ENCODE measurements at places on chromosomes 5 and 9.

GRCh38 chr5:139063664-139064054 is 134.5 kb downstream of the SIL1 start:
- no peak for DNase-seq

GRCh38 chr5:55226934-55227663 is at the start of gene MCIDAS:
TSS of gene MCIDAS (minus strand) at chr5:55227315. CDS start at chr5:55227138, 177 bp downstream.
- no peak for DNase-seq

GRCh38 chr5:33576726-33577590 is 136.2 kb downstream of the TARS1 start:
- no peak for DNase-seq

DNA sequence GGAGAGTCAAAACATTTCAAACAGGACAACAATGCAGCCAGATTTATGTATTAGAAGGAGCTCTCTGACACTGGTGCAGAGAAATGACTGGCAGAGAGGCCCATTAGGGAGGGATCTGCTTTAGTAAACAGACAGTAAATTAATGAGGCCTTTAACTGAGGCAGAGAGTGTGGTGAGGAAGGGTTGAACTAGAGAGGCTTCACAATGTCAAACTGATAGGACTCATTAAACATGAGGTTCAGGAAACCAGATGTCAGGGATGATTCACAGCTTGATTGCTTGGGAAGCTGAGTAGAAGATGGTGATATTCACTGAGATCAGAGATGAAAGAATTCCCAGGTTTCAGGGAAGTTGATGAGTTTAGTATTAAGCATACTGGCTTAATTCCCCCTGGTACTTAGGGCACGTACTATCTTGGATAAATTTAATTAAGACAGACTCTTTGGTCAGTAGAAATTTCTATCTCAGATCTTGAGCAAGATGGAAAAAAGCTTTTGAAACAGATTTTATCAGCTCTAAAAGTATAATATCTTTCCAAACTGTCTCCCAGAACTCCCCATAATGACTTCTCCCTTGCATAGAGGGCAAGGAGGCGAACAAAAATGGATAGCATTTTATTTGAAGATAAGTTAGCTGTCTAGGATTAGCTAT is 8.6 kb upstream of the MUSK start:
- DNase-seq = no peak

- no peak for DNase-seq
These were observed 13.5 kb downstream of the FBP1 start for GRCh38 chr9:94625835-94626234.

DNA sequence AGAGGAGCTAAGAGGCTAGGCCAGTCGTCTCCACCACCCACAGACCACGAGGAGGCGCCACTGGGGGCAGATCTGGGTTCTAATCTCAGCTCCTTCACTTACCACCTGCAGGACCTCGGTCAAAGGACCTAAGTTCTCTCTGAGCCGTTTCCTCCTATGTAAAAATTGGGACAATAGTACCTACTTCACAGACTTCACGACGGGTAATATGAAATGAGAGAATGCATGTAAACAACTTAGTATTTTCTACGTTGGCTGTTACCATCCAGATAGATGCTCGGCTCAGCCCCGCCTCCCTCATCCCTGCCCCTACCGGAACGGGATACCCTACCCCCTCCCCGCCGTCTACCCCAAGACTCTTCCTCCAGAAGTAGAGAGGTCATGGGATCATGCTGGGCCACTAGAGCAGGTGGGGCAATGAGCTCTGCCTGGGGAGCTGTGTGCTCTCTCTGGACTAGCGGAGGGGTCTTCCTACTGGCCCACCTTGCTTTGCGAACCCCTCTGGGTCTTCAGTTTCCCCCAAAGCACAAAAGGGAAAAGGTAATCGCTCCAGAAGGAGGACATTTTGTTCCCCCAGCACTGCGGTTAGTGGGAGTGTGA is 541 bp downstream of the GNPDA1 start:
- peak; percentile 67 for DNase-seq

DNA sequence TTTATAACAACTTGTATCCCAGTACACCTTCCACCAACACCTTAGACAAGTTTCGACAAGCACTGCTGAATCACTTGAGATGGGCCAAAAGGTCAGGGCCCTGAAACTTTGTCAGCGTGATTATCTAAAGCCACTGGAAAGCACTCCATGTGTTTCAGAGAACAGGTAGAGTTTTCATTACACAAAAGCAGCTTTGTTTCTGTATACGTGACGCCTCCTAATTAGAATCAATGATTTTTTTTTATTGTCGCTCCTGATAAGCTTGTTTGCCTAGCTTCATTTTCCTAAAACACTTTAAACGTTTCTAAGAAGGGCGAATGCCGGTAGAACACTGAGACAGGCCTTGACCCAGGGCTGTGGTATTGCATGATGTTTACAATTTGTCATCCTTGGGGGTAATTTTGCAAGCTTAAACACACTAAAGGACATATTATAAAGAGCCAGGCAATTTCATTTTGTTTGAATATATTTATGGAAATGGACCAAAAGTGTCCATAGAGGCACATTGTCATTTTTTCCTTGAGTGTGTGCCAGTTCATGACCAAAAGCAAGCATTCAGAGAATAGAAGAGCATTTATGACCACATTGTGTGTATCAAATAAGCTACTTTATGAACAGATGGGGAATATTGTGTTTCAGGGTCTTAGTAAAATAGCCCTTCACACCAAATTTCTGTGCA is 193.6 kb downstream of the GLIS3 start:
- DNase-seq = no peak

DNA sequence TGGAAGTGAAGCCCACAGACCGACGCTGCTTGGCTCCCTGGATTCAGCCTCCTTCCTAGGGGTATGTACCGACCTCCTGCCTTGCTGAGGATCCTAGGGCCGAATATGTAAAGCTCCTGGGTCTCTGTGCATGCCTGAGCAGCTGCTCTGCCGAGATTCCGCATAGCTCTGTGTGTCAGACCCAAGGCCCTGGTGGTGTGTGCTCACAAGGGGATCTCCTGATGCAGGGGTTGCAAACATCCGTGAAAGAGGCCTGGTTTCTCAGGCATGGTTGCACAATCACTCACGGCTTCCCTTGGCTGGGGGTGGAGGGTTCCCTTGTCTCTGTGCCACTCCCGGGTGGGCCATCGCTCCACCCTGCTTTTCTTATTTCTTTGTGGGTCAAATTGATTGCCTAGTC is 19.9 kb upstream of the SVEP1 start:
- no peak for DNase-seq

- DNase-seq = no peak
These were observed 649 bp downstream of the CCDC187 start for GRCh38 chr9:136303066-136303824.

DNA sequence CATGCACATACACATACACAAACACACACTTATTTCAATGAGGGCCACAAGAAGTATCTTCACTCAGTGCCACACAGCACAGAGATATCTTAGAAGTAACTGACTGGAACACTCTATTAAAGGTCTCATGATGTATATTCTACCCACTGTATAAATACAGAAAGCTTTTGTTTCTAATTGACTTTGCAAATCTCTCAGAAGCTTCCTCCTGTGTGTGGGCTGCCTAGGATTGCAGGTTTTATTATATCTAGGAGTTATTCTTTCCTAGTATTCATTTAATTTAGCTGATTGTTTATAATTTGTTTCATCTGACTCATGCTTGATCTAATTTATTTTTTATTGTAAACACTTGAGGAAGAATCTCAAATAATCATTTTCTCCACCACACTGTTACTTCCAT is 262.4 kb upstream of the ACTBL2 start:
- no peak for DNase-seq

- no peak for DNase-seq
These were observed 3.8 kb downstream of the IFNA1 start for GRCh38 chr9:21443849-21444625.

GRCh38 chr5:166938071-166938470 is 1353.4 kb upstream of the WWC1 start:
- no peak for DNase-seq

DNA sequence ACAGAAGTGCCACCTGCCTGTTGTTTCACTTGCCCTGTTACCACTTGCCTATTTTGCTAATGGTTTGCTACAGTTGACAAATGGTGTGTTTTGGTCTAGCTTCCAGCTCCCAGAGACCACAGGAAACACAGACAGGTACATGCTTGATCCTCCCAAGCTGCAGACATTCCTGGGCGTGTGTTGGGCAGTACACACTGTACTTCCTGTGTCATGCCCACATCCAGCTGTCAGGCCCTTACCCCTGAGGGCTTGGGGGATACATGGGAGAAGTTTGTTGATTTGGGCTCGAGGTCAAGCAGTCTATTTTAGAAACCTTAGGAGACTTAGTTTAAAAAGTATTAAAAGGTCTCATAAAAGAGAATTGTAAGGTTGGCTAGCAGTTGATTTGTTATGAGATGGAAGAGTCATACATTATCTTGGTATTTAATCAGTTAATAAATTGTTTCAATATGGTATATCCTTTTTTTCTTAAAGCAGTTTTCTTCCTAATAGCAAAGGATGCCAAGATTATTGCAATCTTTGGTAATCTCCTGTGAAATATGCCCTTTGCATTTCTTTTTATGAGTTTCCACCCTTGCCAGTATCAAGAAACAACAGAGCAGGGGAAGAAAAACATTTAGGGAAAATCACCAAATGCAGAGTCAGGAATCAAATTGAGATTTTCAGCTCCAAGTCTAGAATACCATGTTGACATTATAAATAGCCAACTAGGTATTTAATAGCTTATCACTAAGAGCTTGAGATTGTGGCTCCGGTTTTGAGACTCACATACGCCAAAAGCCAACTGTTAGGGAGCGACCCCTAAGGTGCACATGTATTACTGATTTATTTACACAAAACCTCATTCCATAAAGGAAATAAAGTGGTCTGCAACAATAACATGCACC is 52.3 kb upstream of the CD180 start:
- DNase-seq = no peak

GRCh38 chr5:131644822-131645221 is 9.8 kb upstream of the RAPGEF6 start:
- DNase-seq = no peak

GRCh38 chr5:181223729-181224389 is 778 bp downstream of the TRIM41 start:
- DNase-seq = no peak

DNA sequence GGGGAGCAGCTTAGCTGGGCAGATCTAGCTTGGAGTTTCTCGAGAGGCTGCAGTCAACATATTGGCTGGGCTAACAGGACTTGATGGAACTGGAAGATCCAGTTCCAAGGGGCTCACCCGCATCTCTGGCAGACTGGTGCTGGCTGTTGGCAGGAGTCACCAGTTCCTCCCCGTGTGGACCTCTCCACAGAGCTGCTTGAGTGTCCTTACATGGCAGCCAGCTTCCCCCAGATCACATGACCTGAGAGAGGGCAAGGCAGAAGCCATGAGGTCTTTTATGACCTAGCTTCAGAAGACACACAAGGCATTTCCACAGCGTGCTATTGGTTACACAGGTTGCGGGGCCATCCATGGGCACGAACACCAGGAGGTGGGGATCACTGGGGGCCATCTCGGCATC is 26.4 kb upstream of the RXRA start:
- DNase-seq = no peak

DNA sequence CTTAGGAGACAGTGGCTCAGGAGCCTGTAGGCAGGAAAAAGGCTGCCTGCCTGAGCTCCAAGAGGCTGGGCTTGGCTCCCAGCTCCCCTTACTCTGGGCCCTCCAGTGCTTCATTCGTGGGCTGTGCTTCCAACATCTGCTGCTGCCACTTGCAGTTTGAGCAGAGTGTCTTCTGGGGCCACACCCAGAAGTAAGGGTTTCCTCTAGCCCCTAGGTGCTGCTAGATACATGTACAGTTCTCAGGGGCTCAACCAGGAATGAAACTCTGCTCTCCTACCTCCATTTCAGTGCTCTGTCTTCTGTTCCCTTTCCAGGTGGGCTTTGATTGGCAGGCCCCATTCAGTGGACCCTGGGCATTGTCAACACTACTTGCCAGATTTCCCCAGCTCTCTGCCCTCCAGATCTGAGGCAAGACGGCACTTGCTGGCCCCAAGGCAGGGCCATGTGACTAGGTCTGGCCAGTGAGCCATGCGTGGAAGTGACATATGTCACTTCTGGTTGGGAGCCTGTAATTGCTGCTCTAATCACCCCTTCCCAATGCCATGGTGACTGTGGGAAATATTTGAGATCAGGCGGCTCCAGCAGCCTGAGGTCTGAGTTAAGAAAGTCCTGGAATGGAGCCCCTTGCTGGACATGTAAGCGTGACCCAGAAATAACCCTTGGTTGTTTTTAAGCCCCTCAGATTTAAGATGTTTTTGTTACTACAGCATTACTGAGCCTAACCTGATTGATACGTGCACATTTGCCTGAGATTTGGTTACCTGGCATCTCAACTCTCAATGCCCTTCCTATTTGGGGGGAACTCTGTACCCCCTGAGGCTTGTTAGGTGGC is 9.4 kb upstream of the BOD1 start:
- no peak for DNase-seq

DNA sequence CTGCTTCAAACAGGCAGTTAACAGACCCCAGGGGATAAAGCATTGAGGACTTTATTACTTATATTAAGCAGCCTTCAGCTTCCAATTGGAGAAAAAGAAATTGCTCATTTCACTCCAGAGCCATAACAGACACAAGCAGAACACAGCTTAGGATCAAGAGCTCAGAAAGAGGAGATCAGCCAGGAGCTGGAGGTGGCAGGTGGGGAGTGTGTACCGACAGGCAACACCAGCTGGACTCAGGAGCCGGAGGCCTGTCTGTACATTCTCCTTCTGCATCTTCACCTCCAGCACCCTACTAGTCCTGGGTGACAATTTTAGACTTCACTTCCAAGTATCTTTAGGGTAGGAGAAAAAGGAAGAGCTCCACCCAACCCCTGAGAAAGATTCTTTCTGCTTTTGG is 35.8 kb downstream of the NRG2 start:
- no peak for DNase-seq

GRCh38 chr9:18526685-18527084 is 52.7 kb downstream of the ADAMTSL1 start:
- DNase-seq = no peak

GRCh38 chr9:80144856-80145255 is 573.1 kb downstream of the TLE4 start:
- DNase-seq = no peak

- DNase-seq = no peak
These were observed 29.6 kb downstream of the MAML1 start for GRCh38 chr5:179762079-179762780.

- no peak for DNase-seq
These were observed 6.2 kb downstream of the IRF1 start for GRCh38 chr5:132484391-132484725.

DNA sequence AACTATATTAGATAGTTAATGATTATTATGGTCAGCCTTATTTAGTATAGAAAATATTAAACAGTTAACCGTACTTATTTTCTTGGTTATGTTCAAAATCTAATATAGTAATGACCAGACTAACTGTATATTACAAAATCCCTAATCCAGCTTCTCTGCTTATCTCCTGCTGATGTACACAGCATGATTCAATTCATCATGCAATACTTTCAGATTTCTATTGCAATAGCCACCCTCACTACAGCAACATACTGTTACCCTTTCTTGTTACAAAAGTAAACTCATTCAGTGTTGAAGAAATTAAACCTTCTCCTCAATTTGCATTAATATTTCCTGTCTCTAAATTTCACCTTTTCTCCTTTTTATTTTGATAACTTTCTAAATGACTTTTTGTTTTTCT is 1375.0 kb upstream of the NUDT12 start:
- DNase-seq = no peak

GRCh38 chr5:67537439-67538148 is 341.0 kb upstream of the CD180 start:
- no peak for DNase-seq
